ENCODE measurements at places on chromosomes 7 and 10.

GRCh38 chr7:123571684-123572083 lies 14.1 kb upstream of the NDUFA5 start:
- no peak for DNase-seq

DNA sequence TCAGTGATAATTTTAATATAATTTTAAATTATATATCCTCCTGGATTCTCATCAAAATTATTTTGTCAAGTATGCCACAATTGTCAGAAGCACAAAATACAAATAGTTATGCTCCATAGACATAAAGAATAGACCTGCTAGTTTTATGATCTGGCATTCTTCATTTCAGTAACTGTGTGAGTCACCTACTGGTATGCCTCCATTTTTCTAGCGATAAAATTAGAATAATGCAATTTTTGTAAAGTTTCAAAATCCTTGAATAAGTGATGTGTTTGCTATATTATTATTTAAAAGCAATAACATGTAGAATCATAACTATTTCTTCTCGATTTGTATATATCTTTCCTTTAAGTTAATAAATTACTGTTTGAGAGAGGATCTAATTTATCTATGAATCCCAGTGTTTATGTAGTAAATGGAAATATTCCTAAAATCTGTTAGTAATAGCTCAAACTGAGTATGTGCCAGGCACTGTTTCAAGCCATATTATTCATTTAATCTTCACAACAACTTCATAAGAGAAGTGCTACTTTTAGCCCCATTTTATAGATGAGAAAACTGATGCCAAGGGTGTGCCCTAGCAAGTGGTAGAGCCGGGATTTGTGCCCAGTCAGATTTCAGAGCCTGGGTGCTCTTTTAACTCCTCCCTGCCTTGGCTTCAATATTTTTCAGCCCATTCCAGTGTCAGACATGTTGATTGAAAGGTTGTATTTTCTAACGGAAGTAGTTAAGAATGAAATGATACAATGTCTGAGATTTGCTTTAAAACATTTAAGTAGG lies 38.4 kb downstream of the NET1 start:
- DNase-seq = no peak

GRCh38 chr10:23046027-23046426 lies 49.4 kb upstream of the MSRB2 start:
- no peak for DNase-seq

DNA sequence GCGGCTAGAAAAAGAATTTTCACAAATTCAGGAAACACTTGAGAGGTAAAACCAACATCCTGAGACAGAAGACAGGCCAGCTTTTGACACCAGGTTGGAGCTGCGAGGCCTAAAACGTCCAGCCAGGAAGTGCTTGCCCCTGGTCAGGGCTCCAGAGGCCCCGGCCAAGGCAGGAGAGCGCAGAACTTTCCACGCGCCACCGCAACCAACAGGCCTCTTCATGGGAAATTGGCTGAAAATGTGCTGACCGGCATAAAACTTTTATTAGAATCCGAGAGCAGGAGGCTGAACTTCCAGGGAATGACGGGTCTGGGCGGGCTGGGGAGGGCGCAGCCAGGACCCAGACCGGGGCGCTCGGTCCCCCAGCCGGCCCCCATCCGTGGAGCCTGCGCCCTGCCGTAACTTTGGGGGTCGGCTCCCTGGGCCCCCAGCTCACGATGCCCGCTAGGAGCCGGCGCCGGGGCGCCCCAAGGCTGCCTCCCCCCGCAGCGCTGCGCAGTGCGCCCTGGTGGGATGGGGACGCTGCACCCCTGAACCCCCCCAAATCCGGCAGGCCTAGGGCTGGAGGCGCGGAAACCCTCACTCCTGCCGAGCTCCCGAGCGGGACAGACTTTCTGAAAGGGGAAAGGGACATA lies 414.0 kb upstream of the MKI67 start:
- no peak for DNase-seq

DNA sequence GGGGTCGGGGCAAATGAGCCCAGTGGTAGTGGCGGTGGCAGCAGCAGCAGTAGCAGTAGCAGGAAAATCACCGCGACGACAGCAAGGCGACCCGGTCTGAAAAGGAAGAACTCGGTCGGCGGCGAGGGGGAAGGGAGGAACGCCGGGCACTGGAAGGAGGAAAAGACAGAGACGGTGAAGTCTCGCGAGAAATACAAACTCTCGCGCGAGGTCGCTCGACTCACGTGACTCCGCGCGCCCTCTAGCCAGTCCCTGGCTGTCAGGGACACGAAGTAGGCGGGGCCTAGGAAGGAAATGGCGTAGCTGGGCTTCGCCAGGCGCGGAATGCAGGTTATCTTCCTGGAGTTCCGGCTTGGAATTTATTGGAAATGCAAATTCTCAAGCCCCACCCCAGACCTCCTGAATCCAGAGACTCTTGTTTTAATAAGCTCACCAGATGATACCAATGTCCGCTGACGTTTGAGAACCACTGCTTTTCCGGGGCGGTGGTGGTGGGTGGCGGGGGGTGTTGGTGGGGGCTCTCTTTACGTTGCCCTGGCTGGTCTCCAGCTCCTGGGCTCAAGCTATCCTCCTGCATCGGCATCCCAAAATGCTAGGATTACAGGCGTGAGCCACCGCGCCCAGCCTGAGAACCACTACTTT lies at the start of gene SMNDC1:
Gene SMNDC1 (minus strand): TSS at position 141 of the 642 bp plus-strand sequence. CDS start 1,333 bp downstream, outside the sequence.
- DNase-seq = peak; percentile 95

GRCh38 chr10:7891634-7892033 lies 73.3 kb downstream of the TAF3 start:
- DNase-seq = no peak

- DNase-seq = no peak
Measured at GRCh38 chr7:83806538-83806937, 157.6 kb upstream of the SEMA3E start.

GRCh38 chr10:104317726-104318299 lies 20.5 kb downstream of the ITPRIP start:
- DNase-seq = no peak

GRCh38 chr7:45021604-45022296 lies 21.7 kb downstream of the CCM2 start:
- DNase-seq = no peak

DNA sequence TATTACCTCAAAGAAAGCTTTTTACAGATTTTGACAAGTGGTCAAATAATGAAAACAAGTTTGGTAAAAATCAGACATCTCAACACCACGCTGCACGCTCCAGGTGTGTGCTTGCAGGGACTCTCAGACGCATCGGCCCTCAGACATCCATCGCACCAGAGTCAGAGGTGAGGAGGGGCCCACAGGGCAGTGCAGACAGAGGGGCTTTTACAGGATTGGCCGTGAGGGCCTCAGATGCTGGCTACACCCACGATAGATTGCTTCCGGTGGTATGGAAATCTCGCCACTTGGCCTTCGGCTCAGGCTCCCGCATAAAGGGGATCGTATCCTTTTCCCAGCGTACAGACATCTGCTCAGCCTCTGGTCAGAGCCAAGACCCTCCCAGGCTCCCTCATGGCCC lies 72.1 kb downstream of the TCERG1L start:
- no peak for DNase-seq

GRCh38 chr7:40506158-40506557 lies 371.4 kb downstream of the SUGCT start:
- no peak for DNase-seq

DNA sequence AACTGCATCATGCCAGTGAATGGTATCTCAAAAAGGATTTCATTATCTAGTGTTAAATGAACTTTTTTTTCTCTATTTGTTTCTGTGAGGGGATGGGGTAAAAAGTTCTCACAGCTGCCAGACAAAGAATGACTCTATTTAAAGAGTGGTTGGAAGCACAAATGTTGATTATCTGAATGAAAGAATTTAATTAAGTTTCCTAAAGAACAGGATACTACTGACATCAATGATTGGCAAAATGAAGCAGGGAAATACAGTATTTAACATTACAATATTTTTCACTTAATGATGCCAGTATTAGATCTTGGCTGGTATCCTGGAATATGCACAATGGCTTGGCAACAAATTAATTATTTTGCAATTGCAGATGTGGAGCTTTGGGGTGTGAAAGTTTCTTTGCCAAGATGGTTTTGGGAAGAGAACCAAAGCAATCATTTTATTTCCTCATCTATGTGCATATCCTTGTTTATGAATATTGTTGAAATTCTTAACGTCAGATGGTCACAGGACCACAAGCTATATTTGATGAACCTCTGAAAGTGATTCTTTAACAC lies 336.8 kb downstream of the ARL4A start:
- DNase-seq = no peak

DNA sequence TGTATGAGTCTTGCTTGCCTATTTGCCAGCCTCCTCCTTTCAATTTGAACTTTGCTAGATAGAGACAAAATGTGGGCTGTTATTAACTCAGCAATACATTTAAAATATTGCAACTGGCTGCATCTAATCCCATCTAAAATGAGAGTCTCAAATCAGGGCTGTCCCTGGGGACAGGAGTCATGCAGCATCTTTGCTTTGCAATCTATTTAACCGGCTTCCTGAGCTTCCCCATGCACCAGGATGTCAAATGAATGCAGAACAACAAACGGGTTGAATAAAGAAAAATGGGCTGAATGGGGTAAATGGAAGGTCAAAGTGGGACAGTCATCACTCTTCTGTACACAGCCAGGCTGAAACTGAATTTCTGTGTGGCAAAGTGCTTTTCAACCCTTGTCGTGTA lies 89.2 kb downstream of the AOAH start:
- no peak for DNase-seq

- no peak for DNase-seq
Measured at GRCh38 chr7:142380069-142380468, 122.2 kb upstream of the PRSS58 start.

GRCh38 chr10:110162741-110163145 lies 44.7 kb upstream of the MXI1 start:
- no peak for DNase-seq

GRCh38 chr10:127117125-127117524 lies 79.3 kb downstream of the INSYN2A start:
- DNase-seq = peak; percentile 67

DNA sequence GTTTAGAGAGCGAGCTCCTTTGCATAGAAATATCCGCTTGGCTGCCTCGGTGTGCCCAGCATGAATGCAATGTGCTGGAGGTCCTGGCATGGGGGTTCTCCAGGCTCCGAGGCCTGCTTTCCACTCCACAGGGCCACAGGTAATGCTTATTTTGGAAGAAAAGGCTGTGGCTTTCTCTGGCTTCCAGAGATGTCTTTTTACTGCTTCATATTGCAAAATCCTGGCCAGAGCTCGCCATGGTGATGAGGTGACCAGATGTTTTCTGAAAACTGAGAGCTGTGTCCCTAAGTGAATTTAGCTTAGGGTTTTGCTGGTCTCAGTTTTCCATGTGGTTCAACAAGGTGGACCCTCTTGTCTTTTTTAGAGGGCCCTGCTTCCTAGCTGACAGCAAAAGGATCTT lies 65.2 kb downstream of the BMPER start:
- DNase-seq = no peak

DNA sequence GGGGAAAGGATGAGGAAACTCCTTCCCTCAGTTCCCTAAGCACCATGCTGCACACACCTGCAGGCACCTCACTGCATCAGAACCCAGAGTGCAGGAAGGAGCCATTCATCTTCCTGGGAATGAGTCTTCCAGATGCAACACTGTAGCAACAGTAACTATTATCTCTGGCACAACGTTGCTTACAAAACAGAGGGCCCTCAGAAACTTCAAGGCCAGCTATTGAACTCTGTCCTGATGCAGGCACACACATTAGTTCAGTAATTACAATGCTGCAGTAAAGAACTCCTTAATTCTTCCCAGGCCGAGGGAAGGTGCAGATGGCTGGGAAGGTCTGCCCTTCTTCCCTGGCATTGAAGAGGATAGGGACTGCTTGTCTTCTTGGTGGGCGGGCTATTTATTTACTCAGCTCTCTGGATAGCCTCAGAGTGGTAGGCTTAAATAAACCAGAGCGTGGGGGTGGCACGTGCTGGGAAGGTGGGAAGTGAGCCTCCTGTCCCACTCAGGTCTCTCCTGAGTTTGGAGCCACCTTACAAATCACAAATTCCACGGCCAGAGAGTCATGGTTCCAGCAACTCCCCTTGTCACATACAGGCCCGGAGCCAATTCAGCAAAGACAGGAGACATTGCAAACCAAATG lies 125.1 kb upstream of the JCAD start:
- DNase-seq = no peak

GRCh38 chr10:35007858-35008301 lies 82.3 kb downstream of the CUL2 start:
- no peak for DNase-seq

- no peak for DNase-seq
Measured at GRCh38 chr7:46982928-46983327, 599.0 kb downstream of the TNS3 start.

DNA sequence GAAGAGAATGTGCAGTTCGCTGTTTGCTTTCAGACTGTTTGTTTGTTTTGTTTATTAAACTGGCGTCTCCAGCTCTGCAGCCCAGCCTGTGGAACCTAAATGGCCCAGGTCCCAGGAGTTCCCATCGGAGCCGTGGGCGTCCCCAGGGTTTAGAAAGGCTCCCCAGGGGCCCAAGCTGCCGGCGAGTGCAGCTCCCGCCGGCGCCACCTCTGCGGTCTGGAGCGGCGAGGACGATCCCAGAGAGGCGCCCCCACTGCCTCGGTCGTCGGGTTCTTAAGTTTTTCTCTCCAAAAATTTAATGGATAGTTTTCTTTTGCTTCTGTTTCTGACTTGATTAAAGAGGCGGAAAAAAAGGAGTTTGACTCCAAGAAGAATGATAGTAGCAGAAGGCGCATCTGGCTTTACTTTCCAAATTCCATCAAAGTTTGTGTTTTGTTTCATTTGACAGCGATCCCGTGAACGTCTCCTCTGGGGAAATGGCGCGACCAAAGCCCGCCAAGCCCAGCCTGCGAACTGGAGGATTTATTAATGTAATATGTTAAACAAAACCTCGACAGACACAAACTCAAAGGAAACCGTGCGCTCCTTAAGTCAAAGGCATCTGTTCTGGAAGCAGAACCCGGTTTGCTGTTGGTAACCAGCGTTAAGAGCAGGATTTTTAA lies 718 bp upstream of the FZD1 start:
- no peak for DNase-seq

- DNase-seq = no peak
Measured at GRCh38 chr7:11294965-11295364, 321.3 kb downstream of the PHF14 start.

- no peak for DNase-seq
Measured at GRCh38 chr7:44067064-44067951, 1.9 kb upstream of the PGAM2 start.

All from Jurkat, Clone E6-1 (cell line).